Astrocyte of the cerebellum (primary cell): ENCODE measurements at places on chromosomes 1 and 21.

DNA sequence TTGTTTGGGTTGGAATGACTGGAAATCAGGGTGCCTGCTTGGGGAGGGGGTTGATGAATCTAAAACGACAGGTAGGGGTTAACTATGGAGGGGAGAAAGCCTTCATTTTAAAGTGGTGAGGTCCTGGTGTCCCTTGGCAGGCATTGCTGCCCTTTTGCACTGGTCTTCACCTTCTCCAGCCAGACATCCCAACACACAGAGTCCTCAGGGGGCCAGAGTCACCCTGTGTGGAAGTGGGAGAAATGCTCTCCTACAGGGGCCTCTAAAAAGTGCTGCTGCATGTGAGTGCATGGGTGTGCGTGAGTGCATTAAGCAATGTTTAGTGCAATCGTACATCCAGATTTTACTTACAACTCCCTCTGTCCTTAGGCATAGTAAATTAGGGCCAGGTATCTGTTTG is 39.0 kb downstream of the TEX35 start:
- DNase-seq = no peak

GRCh38 chr1:89832496-89833127 is 11.8 kb downstream of the LRRC8D start:
- no peak for DNase-seq

- no peak for DNase-seq
Observed at GRCh38 chr1:85615586-85616363, 35.2 kb downstream of the CCN1 start.

- DNase-seq = no peak
Observed at GRCh38 chr1:74772945-74773344, 40.0 kb downstream of the TYW3 start.

GRCh38 chr1:247429496-247429895 is 13.5 kb downstream of the NLRP3 start:
- no peak for DNase-seq

DNA sequence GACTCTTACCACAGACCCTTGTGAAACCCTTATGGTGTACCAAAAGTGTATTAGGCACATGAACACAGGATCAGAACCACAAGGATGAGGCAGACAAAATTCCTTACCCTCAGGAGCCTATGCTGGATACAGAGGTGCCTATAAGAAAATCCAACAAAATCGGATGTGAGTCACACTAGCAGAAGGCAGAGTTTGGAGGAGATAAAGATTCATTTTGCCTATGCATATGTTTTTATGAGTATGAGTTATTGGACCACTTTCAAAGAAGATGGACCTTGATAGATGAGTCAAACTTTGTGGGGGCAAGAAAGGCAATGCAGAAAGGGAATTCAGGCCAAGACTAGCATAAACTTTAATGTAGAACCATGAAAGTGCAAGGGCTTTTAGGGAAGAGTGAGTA is 17.0 kb downstream of the CAMK1G start:
- no peak for DNase-seq

GRCh38 chr1:176225479-176225875 is 18.4 kb upstream of the COP1 start:
- DNase-seq = no peak

DNA sequence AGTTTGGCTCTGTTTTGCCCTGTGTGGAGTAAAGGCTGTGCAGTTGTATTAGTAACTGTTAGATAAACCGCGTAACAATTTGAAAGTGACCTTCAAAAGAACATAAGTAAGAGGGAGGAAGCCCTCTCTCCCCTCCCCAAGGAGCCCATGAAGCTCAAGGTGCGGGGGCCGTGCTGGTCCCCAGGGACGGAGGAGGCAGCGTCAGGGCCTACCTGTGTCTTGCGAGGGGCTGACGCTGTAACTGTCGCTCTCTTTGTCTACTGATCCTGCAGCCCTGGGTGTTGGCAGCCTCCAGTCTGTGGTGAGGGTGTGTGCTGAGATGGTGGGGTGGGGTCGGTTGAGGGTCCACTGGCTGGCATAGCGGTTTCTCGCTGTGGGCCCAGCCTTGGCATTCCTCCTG is 176.6 kb downstream of the PCP4 start:
- DNase-seq = no peak

DNA sequence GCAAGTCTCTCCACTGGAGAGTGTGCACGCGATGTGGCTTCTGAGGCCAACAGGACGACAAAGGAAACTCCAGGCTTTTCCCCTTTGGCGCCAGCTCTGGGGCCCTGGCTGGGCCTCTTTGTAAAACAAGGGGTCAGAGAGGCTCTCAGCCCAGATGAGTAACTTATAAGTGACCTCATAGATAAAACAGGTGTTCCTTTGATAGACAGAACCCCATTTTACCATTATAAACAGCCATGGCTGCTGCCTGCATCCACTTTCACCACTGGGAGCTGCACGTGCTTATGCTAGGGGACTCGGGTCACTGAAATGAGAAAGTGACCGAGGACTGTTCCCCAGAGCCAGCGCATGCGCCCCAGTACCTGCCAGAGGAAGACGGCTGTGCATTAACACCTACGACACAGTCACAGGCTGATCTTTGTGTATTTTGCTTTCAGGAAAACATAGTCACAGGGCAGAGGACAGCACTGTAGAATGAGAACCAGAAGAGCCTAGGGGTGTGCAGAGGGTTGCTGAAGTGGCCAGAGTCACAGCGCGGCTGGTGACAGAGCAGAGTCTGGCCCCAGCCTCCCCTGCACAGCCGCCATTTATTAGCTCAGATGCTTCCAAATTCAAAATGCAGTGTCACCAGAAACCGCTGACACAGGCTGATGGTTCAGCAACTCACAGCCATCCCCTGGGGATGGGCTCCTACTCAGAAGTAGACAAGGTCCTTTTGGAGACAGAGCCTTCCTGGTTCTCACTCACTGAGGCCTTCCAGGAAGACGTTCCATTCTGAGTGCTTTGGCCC is 12.7 kb downstream of the RNF207 start:
- DNase-seq = no peak

DNA sequence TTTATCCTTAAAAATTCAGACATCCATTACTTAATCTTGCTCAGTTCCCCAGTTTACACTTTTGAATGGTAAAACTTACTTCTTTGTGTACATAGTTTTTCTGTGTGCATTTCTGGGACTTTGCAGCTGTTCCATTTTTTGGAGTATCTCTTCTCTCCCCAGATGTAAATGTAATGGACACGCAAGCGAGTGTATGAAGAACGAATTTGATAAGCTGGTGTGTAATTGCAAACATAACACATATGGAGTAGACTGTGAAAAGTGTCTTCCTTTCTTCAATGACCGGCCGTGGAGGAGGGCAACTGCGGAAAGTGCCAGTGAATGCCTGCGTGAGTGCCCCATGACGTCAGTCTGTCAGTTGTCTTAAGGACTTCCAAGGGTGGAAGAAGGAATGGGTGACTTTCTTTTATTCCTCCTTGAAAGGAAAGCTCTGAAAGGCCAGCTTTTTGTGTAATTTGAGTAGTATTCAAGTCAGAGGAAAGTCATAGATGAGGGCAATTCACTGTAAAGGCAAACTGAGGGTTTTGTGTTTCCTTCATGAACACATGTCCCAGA is 75.7 kb upstream of the LAMC2 start:
- DNase-seq = no peak

GRCh38 chr1:223326776-223327175 is 37.2 kb downstream of the SUSD4 start:
- DNase-seq = no peak

DNA sequence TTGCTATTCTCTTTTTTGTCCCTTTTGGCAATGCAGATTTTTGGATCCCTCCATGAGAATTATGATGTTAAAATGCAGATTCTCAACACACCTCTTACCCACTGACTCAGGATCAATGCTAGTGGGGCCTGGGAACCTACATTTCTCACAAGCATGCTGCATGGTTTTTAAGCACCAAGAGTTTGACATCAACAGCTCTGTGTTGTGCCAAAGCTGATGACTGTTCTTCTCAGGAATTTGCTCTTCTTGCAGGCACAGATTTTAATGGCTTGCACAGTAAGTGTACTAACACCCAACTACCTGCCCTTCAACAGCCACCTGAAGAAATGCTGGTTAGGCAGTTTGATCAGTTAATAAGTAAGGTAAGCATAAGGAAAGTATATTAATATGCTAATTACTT is 468.7 kb downstream of the PTBP2 start:
- peak; percentile 15 for DNase-seq

- DNase-seq = no peak
Observed at GRCh38 chr1:117260761-117261423, 50.2 kb upstream of the VTCN1 start.

- DNase-seq = no peak
Observed at GRCh38 chr1:154774175-154774855, 95.8 kb downstream of the KCNN3 start.
